ENCODE measurements at places on chromosomes 6 and 20. TPM values are rescaled to one million over a fixed set of nuclear protein-coding genes. Genes with fewer than 3 reads are reported as not detected.

Gene SLC35F1
- 4.8 TPM for total RNA-seq

DNA sequence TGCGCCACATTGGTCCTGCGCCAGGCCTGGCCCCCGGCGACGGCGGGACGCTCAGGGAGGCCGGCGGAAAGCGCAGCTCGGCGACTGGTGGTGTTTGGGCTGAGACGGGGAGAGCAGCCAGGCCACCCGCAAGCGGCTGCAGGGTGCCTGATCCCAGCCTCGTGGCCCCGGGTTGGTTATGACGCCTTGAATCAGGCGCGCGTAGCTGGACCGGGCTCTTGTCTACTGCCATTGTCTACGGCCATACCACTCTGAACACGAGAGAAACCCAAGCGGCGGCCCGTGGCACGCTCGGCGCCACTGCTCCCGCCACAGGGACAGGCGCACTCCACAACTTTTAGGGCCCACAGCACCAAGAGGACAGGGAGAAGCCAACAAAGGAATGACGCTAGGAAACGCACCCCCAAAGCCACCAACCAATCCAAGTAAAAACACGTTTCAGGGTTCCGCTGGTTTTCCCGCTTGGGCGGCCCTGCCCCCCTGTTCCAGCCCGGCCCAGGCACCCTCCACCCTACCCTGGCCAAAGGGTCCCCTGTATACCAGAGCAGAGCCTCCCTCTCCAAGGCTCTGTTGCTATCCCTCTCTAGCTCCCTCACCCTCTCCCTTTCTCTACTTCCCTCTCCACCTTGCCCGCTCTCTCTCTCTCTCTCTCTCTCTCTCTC, 1849.3 kb upstream of the DEFB115 start:
- no peak for DNase-seq

DNA sequence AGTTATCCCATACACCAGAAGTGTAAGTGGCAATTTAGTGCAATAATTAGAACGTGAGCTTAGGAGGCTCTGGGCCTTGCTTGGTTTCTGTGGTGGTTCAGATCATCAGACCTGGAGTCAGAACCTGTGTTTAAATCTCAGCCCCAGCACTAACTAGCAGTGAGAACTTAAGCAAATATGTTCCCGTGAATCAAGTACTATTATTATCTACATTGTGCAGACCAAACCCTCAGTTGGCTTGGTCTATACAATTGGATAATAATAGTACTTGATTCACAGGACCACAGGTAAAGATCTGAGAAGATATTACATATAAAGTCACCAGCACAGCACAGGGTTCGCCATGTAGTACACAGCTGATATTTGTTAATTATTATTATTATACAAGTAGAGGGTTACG, 93.1 kb downstream of the SIM1 start:
- no peak for DNase-seq

GRCh38 chr6:51526922-51527321, 560.5 kb downstream of the PKHD1 start:
- no peak for DNase-seq

Gene GGTLC1
- total RNA-seq, result not detected

GRCh38 chr6:37311741-37312473, 41.9 kb upstream of the RNF8 start:
- DNase-seq, result no peak

DNA sequence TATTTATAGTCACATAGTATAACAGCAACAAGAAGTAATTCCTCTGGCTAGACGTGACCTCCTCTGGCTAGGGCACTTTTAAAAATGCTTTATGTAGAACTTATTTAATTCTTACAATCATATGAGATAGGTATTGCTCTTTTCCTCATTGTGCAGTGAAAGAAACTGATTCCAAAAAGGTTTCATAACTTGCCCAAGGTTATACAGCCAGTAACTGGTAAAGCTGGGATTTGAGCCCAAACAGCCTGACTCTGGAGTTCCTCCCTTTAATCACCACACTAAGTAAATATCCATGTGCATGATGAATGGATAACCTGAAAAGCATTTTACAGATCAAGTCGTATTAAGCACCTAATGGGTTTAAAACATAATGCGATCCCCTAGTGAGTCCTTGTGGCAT, 214.6 kb downstream of the PRL start:
- no peak for DNase-seq

DNA sequence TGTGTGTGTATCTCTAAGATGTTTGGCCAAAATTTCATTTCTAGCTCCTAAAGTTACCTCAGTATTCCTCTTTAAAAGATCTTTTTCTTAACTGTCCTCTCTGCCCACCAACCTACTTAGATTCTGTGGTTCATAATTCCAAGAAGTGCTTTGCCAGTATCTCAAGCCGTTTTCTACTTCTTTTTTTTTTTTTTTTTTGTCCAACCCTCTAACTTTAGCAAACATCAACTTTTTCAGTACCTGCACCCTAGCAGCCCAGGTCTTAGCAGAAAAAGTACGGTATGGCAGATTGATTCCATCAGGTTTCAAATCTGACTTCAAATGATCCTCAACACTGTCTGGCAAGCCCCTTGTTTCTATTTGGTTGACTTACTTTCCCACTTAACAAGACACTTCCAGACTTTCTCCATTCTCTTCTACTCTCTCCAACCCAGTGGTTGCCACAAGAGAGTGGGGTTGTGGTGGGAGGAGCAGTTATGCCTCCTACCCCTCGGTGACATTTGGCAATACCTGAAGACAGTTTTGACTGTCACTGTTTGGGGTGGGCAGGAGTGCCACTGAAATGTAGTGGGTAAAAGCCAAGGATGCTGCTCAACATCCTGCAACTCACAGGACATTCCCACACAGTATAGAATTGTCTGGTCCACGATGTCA, 10.8 kb upstream of the MAN1A1 start:
- no peak for DNase-seq

Gene SPATA2
- 7.9 TPM for total RNA-seq

DNA sequence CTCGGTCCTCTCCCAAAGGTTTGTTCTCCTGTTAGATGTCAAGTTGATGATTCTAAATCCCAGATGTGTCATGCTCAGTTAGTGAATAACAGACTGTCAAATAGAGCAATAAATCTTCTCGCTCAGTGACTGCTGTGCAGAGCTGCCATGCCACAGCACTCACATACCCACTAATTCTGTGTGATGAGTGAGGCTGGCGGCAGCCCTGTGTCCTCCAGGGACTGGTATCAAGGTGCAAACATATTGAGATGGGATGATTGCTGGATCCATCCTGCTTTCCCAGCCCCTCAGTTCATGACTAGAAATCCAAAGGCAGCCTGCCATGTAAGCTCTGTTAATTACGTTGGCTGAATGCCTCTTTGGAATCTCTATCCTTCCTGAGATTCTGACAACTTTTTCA, 103.9 kb downstream of the OLIG3 start:
- DNase-seq, result no peak
